ENCODE measurements at places on chromosomes 6 and 20.

- no peak for DNase-seq
These were observed 103.4 kb downstream of the SYCP2 start for GRCh38 chr20:59829786-59830664.

GRCh38 chr6:84371681-84372080 is 144.2 kb upstream of the CEP162 start:
- DNase-seq, result no peak

DNA sequence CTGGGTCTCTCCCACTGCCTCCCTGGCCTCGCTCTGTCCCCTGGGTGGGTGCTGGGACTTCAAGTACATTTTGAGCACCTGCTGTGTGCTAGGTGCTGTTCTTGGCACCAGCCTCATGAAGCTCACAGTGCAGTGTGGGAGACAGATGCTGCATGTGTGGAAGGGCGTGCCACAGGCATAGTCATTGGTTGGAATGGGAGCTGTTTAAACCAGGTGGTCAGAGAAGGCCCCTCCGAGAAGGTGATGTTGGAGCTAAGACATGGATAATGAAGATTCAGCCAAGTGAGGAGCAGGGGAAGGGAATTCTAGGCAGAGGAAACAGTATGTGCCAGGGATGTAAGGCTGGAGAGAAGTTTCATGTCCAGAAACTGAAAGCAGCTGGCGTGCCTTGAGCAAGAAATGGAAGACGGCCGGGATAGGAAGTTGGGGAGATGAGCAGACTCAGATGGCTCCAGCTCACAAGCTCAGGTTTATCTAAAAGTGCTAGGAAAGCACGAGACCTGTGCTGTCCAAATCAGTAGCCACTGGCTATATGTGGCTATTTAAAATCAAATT is 9.9 kb downstream of the LPIN3 start:
- no peak for DNase-seq

DNA sequence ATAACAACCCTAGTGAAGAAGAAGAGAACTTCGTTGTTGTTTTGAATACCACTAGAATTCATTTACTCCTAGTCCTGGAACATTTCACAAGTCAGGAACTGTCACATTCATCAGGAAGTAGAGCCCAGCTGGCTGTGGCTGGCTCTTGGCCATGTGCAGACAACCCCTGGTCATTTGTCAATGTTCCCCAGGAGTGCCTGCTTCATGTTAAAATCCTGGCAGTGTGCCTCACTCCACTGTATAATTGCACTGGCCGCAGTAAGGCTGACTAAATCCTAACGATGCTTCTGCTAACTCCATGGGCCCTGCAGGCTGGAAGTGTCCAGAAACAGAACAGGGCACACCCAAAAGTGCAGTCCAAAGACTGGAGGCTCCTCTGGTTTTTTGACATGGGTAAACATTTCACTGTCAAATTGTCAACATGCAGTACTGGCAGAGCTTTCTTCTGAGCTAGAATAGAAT is 41.5 kb upstream of the ADGRF1 start:
- peak; percentile 85 for DNase-seq

GRCh38 chr6:97470322-97470721 is 187.3 kb upstream of the MMS22L start:
- no peak for DNase-seq

DNA sequence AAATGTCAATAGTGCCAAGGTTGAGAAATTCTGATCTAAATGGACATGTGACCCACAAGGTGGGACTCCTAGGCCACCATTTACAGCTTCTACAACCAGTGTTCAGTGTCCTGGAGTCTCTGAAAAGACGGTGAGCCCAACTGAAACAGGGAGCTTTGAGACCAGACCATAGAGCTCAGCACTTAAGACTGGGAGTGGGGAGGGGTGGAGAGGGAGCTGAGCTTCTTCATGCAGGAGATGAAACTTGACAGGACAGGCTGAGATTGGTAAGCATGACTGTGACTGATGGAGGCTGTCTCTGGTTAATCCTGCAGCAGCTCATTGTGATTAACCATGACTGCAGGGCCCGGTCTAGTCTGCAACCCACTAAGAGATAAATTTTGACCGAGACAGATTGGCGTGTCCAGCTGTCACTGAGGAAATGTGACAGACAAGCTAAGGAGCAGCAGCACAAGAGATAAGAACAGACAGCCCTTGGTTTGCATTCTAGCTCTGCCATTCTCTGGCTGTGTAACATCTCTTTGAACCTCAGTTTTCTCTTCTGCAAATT is 1.4 kb upstream of the AAR2 start:
- DNase-seq, result no peak

All from muscle of back (tissue), 13 donors.